Umbilical cord (tissue), 2 donors: ENCODE measurements at places on chromosomes 2 and 18. TPM values are rescaled to one million over a fixed set of nuclear protein-coding genes. Genes with fewer than 3 reads are reported as not detected.

RUFY4 gene
- 13.7 TPM for total RNA-seq

ATP6V1C2 gene
- 0.72 TPM for total RNA-seq

GRCh38 chr18:4181086-4181485 lies 274.0 kb downstream of the DLGAP1 start:
- no peak for DNase-seq

DNA sequence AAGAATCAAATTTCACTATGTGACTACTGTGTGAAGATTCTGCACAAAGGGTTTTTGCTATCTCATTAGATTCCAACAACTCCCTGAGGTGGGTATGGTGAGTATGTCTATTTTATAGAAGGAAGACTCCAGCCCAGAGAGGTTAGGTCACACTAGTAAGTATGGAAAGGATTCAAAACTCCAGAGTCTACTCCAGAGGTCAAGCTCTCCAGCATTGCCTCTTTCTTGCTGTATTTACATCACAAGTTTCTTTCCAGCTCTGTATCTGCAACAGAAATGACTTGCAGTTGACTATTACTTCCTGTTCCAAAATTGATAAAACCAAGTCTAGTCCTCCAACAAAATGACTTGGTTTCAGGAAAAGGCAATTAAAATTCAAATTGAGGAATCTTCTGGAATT lies 2.1 kb downstream of the COL4A4 start:
- no peak for DNase-seq

GRCh38 chr18:6677086-6677485 lies 52.4 kb upstream of the ARHGAP28 start:
- DNase-seq: no peak
